Posterior cingulate gyrus (tissue), 11 donors: ENCODE measurements at places on chromosomes 6 and 20.

DNA sequence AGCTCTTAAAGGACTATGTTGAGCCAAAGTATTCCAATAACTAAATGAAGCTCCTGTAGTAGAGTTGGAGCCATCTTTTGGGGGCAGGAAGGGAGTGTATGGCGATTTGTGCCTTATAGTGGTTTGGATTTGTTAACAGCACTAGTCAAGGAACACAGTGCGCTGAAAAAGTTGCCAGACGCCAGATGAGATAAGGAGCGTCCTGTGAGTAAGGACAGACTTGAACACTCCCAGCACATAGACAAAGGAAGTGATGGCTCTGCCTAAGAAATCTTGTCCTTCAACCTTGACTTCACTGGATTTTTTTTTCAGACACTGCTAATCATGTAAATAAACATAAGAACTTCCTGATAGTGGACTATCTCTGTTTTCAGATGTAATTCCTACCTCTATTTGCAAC, 136.9 kb downstream of the TRMT11 start:
- no peak for DNase-seq

GRCh38 chr6:143772116-143773086, 70.7 kb upstream of the LTV1 start:
- DNase-seq: no peak

- no peak for DNase-seq
These were observed 44.6 kb downstream of the PEX7 start for GRCh38 chr6:136866872-136867416.

- no peak for DNase-seq
These were observed 97.4 kb downstream of the PLCB4 start for GRCh38 chr20:9166153-9166780.

DNA sequence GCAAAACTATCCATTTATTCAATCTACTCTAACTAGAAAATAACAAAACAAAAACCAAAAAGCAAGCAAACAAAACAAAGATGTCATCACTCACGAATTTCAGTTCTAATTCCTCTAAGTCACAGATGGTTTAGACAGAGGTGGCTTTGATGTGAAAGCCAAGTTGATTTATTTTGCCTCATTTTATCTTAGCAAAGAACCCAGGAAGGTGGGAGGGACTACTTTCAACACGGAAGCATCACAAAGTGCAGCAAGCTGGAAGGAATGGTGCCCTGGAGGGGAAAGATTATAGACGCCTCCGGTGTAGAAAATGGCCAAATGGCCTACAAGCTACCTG, 88.4 kb downstream of the LAMP5 start:
- no peak for DNase-seq
